ENCODE measurements at places on chromosomes 3 and 15.
A peak's percentile ranks its signal among the peaks of the same experiment; 100 is the strongest.

GRCh38 chr3:42402394-42403096 lies 7.9 kb downstream of the LYZL4 start:
- DNase-seq, result no peak

DNA sequence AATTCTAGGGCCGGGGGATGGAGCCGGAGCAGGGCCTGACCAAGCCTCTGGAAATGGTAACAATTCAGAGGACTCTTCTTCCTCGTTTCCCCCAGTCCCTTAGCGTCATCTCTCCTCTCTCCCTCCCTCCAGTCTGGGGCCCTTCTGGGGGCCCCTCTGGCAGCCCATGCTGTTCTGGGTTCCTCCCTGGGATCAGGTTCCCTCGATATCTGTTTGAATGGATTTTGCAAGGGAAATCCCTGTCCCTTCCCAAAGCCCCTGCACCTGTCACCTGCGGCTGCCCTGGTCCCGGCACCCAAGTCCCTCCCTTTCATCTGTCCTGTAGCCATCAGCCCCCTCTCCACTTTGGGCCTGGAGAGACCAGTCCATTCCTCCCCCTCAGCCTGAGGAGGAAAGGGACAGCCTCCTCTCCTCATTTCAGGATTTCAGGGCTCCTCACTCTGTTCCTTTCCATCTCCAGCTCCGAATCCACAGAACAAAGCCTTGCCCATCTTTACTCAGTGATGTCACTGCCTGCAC lies 1.7 kb upstream of the PLCB2 start:
- DNase-seq, result no peak

- no peak for DNase-seq
Measured at GRCh38 chr3:134348524-134348923, 25.7 kb downstream of the AMOTL2 start.

DNA sequence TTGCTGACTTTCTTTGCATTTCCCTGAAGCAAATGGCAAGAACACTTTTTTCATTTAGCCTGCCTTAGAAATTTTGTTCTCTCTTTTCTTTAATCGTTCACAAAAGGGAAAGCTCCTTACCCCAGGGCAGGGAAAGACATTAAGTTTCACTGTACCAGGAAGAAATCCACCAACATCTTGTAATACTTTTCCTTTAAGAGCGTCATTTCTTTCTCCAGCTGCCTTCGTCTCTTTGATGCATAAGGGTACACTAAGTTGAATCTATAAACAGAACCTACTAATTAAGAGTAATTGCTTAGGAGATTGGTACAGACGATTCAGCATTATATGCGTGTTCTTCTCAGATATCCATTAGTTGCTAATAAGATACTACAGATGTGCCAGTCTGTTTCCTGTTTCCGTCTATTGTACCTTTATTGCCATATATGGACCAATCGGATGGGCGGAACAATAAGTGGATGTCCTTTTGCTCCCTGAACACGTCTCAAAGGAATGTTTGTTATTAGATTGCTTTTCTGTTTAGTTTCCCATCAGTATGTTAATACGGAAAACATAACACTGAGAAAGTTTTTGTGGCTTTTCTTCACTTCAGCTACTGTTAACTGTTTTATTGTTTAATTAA lies 276.7 kb upstream of the RARB start:
- no peak for DNase-seq

GRCh38 chr3:121739902-121740301 lies 9.6 kb downstream of the GOLGB1 start:
- DNase-seq, result no peak

DNA sequence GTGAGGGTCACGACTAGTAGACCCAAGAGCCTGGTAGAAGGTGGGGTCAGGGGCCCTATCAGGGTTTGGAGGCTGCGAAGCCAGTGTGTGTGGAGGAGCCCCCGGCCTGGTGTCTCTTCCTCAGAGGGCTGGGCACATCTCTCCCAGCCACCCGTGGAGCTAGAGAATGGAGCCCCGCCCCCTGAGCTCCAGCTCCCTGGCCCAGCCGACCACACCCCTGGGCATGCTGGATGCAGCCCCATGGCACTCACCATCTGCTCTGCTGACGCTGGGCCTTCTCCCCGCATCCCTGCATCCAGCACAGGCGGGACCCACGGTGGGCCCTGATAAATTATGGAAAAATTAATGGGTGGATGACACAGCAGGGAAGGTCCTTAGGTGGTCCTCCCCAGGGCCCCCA lies 17.5 kb downstream of the ANKRD63 start:
- DNase-seq, result no peak

- DNase-seq, result no peak
Measured at GRCh38 chr15:85462029-85462428, 81.6 kb downstream of the AKAP13 start.

DNA sequence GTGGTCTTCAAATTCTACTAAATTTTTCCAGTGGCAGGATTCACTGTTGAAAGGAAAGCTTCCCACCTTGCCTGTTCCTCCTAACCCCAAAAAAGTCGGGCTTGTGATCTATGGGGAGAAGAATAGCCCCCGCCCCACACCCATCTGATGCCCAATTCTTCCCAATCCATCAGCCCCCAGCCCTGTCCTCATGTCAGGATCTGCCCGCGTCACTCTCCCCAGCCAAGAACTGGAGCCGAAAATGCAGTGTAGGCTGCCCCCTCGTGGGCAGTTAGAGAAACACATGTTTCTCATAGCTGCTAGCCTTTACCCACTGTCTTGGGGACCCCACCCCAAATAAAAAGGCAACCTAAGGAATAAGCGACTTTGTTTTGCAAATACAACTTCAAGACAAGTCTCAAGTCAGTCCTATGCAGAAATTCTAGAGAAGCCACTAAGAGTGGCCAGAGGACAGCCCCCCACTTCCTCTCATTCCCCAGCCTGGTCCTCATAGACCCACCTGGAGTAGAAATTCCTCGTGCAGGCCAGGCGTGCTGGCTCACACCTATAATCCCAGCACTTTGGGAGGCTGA lies 13.0 kb upstream of the CSK start:
- peak; percentile 85 for DNase-seq

- no peak for DNase-seq
Measured at GRCh38 chr3:65779390-65779789, 259.3 kb downstream of the MAGI1 start.

DNA sequence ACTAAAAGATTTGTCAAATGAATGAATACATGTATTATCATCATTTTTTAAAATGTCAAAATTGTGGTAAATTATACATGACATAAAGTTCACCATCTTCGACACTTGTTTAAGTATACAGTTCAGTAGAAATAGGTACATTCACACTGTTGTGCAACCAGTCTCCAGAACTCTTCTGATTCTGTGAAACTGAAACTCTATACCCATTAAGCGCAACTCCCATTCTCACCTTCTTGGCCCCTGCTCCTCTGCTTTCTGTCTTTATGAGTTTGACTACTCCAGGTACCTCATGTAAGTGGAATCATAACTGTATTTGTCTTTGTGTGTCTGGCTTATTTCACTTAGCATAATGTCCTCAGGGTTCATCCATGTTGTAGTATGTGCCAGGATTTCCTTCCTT lies 50.1 kb upstream of the KBTBD8 start:
- no peak for DNase-seq

DNA sequence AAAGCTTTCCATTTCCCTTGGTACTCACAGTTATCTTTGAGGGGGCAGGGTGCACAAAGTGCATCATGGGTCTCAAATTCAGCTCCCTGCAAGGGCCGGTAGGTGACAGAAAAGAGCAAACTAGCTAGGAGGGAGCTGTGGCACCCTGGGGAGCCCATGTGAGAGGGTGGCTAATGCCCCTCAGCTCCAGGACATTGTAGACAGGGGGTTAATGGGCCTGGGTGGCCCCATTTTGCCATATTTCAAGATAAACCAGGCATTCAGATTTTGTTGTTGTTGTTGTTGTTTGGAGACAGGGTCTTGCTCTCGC lies 3.7 kb upstream of the SLC6A6 start:
- DNase-seq, result no peak

DNA sequence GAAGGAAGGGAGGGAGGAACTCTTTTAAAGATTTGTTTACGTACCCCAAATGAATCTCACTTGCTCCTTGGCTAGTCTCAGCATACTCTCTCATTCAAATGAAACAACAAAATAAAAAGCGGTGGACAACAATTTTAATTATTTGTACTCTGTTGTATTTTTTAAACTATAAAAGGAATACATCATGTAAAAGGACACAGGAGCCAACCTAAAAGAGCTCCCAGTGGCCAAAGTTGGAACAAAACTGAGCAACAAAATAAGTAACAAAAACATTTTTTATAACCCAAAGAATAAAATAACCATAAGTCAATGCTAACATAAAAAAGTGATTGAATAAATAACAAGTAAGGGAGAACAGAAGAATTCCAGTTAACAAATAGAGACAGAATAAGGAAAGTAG lies 24.4 kb upstream of the SSUH2 start:
- no peak for DNase-seq

DNA sequence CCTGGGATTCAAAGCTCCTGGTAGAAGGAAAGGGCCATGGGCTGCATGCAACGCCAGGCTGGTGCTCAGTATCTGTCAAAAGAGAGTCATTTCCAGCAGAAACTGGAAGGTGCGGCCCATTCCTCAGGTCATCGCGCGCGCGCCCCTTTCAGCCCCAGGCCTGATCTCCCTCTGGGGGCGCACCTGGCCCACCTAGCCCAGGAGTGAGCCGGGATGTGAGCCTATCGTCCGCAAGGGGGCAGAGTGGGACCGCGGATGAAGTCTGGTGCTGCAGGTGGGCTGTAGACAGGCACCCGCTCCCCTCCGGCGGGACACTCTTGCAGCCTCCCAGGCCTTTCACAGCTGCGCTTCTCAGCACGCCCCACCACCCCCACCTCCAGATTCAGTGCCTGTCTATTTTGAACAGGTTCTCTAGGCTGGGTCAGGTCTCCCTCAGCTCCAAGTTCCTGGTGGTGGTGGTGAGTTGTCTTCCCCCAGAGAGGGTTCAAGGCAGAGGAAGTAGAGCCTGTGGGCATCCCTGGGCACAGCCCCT lies 5.8 kb upstream of the RPL29 start:
- peak; percentile 92 for DNase-seq

DNA sequence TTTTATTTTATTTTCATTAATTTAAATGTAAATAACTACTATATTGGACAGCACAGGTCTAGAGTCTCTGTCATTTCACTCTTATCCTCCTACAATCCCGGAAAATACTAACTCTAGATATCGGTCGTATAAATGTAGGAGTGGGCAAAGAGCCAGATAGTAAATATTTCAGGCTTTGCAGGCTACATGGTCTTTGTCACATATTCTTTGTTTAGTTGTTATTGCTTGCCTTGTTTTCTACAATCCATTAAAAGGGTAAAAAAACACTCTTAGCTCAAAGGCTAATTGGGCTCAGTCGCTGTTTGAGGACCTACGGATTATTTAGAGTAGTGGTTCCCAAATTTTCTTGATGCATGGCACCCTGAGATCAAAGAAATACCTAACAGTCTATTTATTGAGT lies 1.7 kb downstream of the KNL1 start:
- no peak for DNase-seq

DNA sequence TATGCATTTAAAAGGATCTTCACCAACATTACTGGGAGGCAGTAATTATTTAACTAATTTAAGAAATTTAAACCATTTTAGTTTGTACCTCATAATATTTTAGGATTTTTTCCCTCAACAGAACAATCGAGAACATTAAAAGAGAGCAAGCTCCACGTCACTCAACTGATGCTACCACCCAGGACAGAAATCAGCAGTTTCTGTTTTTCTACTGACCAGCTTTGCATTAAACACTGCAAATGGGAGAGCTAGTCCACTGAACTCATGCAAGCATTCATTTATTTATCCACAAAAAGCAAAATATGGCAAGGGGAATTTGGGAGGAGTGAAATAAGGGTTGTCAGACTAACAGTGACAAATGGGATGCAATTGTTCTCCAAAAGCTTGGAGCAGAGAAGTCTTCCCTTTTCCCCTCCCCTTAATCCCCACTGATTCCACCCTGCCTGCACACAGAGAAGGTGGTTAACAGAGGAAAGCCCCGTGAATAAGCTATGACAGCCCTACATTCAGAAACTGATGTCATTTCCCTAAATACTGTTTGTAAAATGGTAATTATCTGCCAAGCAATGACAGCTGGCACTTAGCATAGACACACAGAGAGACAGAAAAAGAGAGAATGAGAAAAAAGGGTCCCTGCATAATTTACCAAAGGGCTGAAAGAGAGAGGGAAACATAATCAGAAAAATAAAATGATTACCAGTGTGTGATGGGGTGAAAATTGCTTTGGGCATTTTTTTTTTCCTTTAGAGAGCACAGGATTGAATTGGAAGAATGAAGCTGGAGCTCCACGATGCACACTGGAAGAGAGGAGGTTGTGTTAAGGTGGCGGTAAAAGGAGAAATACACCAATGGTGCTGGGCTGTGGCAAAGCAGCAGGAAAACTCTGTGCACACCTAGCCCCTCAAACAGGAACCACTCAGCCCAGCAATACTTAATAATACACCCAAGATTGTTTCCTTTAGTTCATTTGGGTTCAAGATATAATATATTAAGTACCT lies 777.4 kb downstream of the TUSC7 start:
- DNase-seq, result no peak

DNA sequence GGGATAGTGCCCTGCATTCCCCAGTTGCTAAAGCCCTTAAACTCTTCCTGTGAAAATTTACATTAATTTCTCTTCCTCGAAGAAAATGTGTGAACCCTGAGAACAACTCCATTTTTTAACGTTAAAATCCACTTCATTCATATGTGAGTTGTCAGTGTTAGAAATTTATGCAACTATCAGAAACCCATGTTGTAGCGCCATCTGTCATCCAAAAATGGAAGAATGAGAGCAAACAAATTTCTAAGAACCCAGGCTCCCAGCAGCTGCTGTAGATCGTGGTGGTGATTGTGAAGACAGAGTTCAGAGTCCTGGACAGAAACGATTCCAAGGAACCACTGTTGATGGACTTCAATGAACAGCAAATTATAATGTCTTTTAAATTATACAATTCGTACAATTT lies 179.7 kb upstream of the NDN start:
- DNase-seq, result no peak

GRCh38 chr15:40937762-40938535 lies 8.8 kb downstream of the DLL4 start:
- DNase-seq, result no peak
